ENCODE measurements at places on chromosomes 3 and 15.

- DNase-seq: no peak
Observed at GRCh38 chr3:108518895-108519294, 8.5 kb upstream of the MYH15 start.

DNA sequence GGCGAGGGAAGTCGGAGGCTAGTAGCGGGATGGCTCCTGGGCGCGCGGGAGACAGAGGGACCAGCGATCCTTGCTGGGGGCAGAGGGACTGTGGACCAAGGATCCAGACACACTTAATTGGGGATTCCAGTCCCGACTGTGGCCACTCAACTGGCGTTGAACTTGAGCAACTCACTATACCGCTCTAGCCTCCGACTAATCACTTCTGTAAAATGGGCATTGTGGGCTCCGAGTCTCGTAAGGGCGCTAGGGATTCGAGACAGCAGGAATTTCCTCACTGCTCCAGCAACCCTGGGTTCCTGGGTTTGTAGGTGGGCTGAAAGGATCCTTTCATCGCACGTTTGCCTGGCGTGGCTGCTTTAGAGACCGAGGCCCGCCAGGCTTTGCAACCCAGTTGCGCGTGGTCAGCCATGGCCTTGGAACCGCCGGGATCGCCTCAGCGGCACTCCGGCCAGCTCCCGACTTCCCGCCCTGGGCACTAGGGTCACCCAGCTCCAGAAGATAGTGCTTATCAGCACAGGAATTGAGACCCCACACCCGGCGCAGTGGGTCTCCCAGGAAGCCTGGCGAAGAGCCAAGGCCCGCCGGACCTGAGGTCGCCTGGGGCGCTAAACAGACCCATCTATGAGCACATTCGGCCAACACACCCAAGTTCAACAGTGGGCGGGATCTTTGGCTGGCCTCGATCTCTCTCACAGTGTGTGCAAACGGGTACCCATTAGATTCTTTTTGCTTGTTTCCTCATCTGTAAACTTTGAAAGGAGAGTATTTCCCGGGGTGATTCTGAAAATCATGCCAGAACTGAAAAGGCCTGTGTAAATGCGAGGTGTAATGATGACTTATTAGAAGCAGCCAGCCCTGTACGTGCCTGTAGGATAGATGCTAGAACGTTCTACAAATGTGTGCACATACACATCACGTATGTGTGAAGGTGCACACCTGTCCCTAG, 9.9 kb downstream of the FOXL2 start:
- no peak for DNase-seq

DNA sequence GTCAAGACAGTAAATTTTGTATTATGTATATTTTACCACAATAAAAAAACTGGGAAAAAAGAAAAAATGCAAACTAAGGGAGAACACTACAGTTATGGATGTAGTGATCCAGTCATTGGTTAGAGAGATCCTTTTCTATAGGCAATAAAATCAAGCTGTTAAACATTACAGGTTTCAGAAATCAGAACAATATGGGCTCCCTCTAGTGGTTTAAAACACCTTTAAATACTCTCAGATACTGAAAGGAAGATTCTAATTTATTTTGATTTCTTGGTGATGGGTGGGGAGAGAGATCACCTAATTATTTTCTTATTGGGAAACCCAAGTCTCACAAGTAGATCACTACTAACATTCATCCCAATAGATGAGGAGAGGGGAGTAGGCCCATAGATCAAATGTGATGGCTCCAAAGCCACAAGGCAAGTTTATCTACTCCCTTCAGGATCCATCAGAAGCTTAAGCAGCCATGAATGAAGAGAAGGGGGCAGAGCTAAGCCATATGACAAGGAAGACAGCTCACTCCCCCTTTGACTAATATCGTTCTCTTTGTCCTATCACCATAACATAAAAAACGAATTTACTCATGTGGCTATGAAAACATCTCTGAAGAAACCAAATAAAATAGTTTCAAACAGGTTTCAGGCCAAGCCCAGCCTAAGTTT, 118.6 kb downstream of the ANO10 start:
- peak; percentile 5 for DNase-seq

- DNase-seq: no peak
Observed at GRCh38 chr3:55459838-55460237, 27.3 kb downstream of the WNT5A start.

DNA sequence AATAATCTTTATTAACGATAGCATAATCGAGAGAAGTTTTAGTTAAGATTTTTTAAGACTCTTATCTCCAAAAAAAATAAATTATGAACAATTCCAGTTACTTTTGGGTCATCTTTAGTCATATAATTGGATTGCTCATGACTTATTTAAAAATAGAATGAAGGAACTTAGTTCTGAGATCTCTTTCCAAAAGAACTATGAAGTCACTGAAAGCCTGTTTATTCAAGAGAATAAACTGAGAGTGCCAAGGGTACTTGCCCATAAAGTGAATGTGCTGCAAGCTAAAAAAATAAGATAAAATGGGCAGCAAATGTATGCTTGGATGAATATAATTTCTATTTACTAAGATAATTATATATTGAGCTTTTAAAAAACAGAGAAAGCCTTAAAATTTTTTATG, 176.5 kb upstream of the PLSCR5 start:
- no peak for DNase-seq

GRCh38 chr3:187628169-187628568, 42.0 kb downstream of the SST start:
- DNase-seq: no peak

- no peak for DNase-seq
Observed at GRCh38 chr3:131326307-131326706, 55.3 kb upstream of the NUDT16 start.

GRCh38 chr3:16794257-16794656, 90.5 kb upstream of the PLCL2 start:
- DNase-seq: no peak

- no peak for DNase-seq
Observed at GRCh38 chr15:51126842-51127241, 32.1 kb upstream of the TNFAIP8L3 start.

DNA sequence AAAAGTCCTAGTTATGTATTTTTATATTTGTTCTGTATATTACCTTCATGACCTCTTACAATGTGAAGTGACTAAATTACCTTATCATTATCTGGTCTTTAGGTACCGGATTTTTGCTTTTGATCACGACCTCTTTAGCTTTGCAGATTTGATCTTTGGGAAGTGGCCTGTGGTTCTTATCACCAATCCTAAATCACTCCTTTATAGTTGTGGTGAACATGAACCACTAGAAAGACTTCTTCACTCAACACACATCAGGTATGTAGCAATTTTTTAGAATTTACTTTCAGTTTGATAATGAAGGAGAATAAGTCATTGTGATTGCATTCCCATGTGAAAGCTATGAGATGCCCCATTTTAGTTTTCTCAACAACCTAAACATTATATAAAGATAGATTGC, 18.3 kb downstream of the TMEM62 start:
- DNase-seq: no peak

GRCh38 chr3:30077746-30078145, 528.7 kb upstream of the TGFBR2 start:
- no peak for DNase-seq

All from NCI-H1694 (cell line).